Activated CD4-positive, CD25-positive, alpha-beta regulatory T cell (primary cell): ENCODE measurements at places on chromosomes 2 and 18.

DNA sequence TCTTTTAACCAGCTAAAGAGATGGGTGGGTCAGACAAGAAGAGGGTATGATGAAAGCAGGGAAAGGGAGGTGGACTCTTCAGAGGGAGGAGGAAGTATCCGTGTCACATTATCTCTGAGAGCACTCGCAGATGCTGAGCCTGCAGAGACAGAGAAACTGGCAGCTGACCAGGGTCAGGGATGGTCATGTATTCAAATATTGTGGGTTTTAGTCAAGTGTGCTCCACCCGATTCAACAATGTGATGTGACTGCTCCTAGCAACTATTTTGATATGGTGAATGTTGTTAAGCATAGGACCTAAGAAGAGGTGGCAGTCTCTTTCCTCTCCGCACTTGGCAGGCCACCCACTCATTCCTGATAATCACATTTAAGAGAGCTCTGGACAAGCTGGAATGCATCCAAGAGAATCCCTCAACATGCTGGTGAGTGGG lies 1.3 kb upstream of the CLIP4 start:
- DNase-seq: no peak

DNA sequence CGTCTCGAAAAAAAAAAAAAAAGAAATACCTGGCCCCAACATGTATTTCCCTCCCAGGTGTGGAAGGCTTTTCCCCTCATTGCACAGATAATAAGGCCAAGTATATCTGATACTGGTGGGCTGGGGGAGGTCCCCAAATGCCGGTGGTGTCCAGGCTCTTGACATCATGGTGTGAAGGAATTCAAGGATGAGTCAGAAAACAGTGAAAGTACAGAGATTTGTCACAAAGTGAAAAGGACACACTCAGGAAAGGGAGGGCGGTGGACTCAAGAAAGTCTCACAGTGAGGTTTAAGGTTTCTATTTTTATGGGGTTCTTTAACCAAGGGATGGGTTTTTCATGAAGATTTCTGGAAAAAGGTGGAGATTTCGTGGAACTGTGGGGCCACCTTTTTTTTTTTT lies 37.8 kb upstream of the FZD5 start:
- no peak for DNase-seq

GRCh38 chr2:232973796-232974195 lies 39.3 kb downstream of the NGEF start:
- no peak for DNase-seq

DNA sequence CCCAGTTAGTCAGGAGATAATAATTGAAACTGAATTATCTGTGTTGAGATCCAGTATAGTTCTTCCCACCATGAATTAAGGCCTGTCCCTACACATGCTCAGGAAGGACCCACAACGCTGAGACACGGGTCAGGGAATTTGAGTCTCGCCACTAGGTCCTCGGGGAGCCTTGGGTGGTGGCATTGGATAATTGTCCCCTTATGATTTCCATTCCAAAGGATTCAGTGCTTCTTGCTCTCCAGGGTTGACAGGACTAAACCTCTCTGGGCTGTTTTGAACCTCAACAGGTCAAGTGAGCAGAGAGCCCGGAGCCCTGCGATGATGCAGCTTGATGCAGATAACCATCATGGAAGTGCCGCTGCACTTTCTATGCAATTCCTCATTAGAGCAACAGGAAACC lies 253.7 kb upstream of the PXDN start:
- no peak for DNase-seq

DNA sequence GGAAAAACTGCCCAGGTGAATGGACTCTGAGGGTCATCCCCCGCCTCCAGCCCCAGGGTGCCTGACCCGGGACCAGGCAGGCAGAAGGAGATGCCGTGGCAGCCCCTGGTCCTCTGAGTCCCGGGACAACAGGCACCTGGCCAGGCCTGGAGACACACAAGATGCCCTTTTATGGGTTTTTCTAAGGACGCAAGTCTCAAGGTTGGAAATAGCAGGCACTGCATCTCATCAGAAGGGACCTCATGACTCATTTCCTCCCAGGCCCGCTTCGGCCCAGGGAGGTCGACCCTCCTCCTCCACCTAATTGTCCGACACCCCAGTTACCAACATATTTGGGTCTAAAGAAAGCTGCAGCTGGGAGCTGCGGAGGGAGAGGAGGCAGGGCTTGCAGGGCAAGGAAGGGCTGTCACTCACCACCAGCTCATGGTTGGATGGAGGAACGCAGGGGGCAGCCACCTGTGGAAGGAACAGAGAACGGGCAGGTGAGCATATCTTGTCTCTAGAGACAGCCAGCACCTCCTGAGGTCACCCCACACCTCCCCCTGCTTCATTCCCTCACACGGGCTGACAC lies 82.9 kb downstream of the TNS1 start:
- no peak for DNase-seq

DNA sequence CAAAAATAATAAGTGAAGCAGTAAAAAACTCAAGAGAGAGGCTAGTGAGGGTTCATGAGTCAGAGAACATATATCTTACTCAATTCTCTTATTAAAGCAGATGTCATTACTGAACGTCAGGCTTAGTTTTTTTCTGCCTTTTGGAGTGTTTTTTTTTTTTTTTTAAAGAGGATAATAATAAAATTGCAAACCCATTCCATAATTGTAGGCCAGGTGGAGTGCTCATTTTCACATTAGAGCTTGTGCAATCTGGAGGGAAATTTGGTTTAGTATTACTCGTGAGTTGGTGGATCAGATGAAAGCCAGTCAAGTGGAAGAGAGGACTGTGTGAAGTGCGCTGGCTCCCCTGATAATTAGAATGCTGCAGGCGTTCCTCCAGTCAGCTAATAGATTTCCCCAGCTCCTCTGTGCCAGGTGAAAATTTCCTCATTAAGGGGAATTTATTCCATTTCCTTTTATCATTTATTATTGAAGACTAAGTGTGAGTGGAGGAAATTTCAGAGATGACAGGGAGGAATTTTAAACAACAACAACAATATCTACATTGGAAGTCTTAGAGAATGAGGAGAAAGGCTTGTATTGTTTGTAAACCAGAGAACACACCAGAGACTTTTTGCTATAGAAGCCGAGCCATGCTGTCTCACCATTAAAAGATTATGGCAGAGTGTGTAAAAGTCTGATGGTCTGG lies 74.6 kb downstream of the CPS1 start:
- DNase-seq: no peak

- DNase-seq: no peak
These were observed 314.8 kb upstream of the HS6ST1 start for GRCh38 chr2:128633501-128633900.

DNA sequence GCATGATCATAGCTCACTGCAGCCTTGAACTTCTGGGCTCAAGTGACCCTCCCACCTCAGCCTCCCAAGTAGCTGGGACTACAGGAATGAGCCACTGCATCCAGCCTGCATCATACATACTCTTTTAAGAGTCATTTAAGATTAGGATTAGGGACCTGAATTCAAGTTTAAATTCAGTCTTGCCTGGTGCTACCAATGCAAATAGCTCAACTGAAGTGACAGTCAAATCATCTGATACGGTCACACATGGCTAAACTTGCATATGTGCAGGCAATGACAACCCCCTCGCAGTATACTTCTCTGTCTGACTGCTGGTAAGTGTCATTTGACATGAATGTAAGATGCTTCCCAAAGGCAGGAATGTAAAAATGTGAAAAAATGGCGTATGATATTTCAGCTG lies 31.8 kb upstream of the TMEM131 start:
- DNase-seq: no peak

GRCh38 chr2:192148241-192148619 lies 46.5 kb downstream of the TMEFF2 start:
- DNase-seq: no peak

DNA sequence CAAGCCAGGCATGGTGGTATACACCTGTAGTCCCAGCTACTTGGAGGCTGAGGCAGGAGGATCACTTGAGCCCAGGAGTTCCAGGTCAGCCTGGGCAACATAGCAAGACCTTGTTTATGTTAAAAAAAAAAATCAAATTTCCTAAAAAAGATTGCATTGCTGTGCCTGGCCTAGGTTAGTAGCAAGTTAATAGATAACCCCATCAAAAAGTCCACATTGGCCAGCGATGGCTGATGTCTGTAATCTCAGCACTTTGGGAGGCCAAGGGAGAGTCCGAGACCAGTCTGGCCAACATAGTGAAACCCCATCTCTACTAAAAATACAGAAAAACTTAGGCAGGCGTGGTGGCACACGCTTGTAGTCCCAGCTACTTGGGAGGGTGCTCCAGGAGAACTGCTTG lies 38.7 kb downstream of the PARD6G start:
- no peak for DNase-seq

DNA sequence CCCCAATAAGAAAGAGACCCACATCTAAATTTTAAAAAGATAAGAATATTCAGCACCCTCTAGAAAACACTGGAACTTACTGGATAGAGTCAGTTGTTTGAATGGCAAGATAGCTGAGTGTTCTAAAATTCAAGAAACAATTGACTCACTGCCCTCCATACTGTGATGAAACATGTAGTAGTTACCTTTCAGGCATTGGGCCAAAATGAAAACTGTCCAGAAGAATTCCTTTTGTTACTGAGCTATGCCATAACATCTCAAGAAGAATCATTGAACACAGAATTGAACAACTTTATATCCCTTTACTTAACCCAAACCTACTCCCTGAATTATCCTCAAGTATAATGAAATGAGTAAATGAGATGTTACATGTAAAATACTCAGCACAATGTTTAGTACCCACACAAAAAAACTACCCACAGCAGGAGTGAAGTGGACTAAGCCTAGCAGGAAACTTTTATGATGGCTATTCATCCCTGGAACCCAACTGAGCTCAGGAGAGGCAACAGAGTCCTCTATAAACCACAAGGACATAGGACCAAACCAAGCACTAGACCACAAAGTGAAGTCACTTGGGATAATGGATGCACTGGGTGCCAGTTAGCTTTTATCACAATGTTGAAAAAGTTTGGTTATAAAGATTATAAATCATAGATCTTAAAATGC lies 32.7 kb downstream of the RBM43 start:
- no peak for DNase-seq

- DNase-seq: no peak
These were observed 9.6 kb downstream of the RAX start for GRCh38 chr18:59263661-59264060.

DNA sequence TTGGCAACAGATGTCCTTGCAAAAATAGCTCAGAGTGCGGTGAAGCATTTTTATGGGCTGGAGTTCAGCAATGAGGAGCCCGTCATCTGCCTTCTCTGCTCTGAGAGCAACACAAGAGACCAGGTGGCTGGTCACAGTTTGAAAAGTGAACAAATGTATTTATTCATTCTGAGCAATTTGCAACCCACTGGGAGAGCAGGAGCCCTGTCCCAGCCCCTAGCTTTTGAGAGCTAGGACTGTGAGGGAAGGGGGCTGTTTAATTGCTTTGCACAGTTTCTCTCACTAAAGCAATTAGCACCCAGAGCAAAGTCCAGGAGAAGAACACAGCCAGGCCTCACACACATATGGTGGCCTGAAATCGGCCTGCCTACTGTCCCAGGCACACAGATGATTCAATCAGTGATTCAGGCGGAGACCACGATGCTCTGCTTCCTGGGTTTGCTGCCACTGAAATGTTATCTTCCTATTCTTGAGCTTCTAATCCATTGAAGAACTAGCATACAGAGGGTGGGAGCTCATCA lies 646.1 kb upstream of the ACVR2A start:
- no peak for DNase-seq

DNA sequence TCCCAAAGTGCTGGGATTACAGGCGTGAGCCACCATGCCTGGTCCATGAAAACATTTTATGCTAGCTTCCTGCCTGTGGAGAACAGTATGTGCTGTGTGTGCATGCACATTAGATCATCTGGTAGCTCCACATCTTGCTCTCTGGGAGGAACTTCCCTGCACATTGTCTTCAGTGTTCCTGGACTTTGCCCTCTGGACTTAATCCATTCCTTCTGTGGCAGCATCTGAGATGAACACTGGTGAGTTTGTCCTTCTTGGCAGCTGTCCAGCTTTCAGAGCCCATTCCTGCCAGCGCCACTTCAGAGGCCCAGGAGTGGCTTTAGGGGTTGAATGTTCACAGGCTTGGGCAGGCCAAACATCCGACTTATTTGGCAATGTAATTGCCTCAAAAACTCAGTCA lies 65.2 kb downstream of the POU3F3 start:
- no peak for DNase-seq

DNA sequence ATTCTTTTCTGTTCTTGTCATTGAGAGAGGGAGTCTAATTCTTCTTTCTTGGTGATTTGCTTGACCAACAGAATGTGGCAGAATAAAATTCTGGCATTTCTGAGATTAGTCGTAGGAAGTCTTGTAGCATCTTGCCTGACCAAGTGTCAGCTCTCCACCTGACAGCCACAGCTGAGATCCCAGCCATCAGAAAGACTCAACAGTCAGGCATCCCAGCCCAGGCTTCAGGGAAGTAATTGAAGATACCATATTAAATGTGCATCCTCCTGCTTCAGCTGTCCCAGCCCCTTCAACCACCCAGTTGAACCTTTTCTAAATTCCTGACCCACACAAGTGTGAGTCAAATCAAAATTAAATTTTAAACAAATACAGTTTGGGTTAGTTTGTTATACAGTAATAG lies 208.3 kb downstream of the PIK3C3 start:
- DNase-seq: no peak

DNA sequence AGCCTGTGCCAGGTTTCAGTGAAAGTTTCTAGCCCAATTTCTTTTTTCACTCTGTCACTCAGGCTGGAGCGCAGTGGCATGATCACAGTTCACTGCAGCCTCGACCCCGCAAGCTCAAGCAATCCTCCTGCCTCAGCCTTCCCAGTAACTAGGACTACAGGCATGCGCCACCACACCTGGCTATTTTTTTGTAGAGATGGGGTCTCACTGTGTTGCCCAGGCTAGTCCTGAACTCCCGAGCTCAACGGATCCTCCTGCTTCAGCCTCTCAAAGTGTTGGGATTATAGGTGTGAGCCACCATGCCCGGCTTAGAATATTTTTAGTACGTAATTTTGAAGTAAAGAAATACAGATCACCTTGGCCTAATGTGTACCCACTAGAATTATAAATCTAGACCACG lies 87.1 kb downstream of the GORASP2 start:
- no peak for DNase-seq

GRCh38 chr2:3078684-3079083 lies 298.9 kb downstream of the EIPR1 start:
- DNase-seq: no peak

DNA sequence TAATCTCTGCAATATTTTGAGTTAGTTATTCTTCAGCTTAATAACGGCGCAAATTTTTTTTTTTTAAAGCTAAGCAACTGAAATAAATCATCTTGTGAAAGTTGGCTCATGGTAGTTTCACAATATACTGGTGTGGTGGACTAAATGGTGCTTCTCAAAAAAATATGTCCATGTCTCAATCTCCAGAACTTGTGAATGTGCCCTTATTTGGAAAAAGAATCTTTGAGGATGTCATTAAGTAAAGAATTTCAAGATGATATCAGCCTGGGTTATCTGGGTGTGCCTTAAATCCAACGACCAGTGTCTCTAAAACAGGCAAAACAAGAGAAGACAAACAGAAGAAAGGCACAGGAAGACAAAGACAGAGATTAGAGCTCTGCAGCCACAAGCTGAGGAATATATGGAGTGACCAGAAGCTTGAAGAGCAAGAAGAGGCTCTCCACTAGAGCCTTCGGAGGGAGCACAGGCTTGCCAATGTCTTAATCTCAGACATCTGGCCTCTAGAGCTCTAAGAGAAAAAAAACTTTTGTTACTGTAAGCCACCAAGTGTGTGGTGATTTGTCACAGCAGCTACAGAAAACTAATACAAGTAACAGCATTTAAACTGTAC lies 71.4 kb downstream of the HNMT start:
- no peak for DNase-seq

GRCh38 chr2:29394981-29395350 lies 279.8 kb downstream of the CLIP4 start:
- no peak for DNase-seq
